Activated naive CD4-positive, alpha-beta T cell (primary cell): ENCODE measurements at places on chromosomes 6 and 20.

DNA sequence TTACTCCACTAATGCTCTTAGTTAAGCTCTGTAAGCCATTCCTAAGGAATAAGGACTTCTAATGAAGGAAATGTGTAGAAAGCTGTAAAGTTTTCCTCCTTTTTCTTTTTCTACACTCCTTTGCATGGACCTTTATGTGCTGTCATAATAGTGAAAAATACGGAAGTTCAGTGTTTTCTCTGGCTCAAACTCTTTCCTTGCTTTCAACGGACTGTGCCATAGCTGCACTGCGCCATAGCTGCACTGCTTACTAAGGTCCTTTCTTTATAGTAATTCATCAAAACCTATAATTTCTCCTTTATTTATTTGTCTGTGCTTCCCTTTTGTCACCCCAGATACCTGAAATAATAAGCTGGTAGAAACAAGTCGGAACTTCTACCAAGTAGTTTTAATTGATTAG lies 67.3 kb downstream of the RNF144B start:
- DNase-seq, result no peak

- no peak for DNase-seq
Measured at GRCh38 chr6:23696992-23697391, 429.0 kb upstream of the NRSN1 start.

DNA sequence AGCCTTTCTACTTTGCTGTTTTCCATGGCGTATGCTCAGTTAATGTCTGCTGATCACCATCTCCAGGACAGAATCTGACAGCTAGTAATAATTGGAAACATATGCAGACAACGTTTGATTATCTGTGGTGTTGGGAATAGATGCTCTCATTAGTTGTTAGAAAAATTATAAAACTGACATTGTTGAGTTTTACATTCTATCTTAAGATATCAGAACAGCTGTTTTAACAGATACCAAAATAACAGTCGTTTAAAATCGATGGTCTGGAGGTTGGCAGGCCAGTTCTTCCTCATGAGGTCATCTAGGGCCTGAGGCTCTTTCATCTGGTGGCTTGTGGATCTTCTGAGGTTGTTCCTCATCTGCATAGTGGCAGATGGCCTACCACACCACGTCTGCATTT lies 137.6 kb downstream of the AIG1 start:
- no peak for DNase-seq

DNA sequence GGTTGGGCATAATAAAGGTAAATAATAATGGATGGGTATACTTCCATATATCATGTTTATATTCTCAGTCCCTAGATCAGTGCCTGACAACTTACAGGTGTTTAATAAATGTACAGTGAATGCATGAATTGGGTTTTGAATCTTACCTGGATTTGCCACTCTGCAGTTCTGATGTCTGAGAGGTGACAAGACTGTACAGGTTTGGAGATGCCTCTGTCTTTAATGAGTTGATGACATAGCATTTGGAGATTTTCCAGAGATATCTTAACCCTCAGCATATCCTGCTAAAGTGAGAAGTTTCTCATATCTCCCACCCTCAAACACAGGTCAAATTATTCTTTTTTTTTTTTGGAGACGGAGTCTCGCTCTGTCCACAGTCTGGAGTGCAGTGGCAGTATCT lies 2.2 kb downstream of the ANKS1A start:
- no peak for DNase-seq

- DNase-seq, result no peak
Measured at GRCh38 chr20:20712004-20712473, 405 bp downstream of the RALGAPA2 start.

DNA sequence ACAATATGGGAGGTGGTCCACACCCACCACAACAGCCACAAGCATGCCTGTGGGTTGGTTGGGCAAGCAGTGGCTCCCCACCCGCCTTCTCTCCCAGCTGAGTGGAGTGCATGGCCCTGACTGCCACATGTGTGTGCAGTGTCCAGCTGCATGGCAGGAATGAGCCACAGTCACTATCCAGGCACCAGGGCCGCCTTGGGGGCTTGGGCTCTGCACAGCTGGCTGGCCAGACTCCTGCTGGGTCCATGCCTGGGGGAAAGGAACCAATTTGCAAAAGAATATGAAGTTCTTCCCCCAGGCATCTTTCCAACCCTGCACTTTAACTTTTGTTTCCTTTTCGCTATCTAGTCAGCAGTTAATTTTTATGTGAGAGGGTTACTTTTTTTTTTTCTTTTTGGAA lies 11.6 kb upstream of the ASCC3 start:
- no peak for DNase-seq

GRCh38 chr6:147834084-147834776 lies 325.7 kb downstream of the SAMD5 start:
- DNase-seq, result no peak

GRCh38 chr6:68144667-68145066 lies 490.4 kb upstream of the ADGRB3 start:
- no peak for DNase-seq

DNA sequence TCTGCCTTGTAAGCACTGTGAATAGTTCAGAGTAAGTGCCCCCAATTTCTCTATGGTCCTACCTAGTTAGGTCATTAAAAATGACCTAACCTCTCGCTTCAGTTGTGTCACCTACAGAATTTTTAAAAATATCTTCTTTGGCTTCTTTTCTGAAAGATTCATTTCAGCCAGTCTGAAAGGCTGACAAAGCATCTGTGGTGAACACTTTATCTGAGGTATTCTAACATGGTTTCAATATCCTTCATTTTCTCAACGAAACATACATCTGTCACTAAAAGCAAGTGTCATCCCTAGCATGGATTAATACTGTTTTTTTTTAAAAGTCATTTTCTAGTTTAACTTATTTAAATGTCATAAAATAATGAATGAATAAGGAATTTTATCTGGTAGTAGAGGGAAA lies 5.1 kb downstream of the DPM1 start:
- no peak for DNase-seq

GRCh38 chr6:90124874-90125510 lies 171.7 kb downstream of the BACH2 start:
- DNase-seq, result no peak

GRCh38 chr6:21159465-21159864 lies 434.1 kb upstream of the SOX4 start:
- no peak for DNase-seq

- no peak for DNase-seq
Measured at GRCh38 chr20:45355209-45356084, 7.2 kb upstream of the SDC4 start.

DNA sequence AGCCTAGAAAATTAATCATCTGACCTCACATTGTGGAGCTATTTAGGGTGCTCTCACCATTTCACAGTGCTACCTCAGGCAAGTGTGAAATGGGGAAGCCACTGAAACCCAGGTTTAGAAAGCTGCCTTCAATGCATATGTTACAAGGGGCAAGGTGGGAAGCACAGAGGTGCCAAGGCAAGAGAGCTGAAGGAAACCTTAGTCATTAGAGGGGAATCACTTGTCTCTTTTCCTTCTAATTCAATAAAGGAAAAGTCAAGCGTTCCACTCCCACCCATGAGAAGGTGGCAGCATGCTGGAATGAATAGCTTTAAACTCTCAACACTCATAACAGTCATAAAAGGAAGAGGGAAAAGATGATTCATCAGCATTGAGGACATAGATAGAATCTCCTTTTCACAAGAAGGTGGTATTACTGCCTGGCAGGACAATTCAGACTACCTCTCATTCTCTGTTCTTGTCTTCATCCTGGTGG lies 251.9 kb upstream of the IRAK1BP1 start:
- no peak for DNase-seq

GRCh38 chr6:30787954-30788353 lies 43.6 kb upstream of the IER3 start:
- no peak for DNase-seq
